ENCODE measurements at places on chromosomes 12 and 14.

DNA sequence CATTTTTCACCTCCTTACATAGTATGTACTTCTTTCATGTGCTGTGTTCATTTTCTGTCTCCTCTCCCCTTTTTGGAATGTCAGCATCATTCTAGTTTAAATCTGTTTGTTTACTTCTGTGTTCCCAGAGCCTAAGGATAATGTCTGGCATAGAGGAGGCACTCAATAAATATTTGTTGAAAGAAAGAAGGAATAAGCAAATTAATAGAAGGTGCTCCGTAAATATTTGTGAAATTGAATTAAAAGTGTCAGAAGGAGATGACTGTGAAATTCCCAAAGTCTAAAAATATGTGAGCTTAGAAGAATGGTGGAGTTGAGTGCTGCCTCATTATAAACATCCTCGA lies 3.3 kb upstream of the CDKN1B start:
- DNase-seq = no peak

- no peak for DNase-seq
These were observed 98.8 kb downstream of the BMP4 start for GRCh38 chr14:53857625-53858344.

DNA sequence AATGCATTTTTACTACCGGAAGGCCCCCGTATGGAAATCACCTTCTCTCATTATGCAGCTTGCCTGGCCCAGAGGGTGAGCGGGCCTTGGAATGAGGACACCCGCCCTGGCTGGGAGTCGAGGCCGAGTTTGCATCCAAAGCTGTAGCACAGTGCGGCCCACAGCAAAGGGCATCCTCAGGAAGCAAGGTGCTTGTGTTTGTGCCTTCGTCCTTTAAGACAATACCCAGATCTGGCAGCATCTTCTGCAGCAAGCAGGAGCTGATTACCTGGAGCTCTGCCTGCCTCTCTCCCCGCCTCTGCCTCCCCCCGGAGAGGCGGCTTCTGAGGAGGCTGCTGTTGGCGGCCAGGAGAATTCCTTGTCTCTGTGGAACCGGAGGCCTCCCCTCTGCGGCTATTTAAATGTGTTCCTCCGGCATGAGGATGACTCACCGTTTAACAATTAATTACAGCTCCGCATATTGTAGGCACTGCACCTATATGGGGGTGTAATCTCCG lies 145.3 kb downstream of the CACNA1C start:
- no peak for DNase-seq

- no peak for DNase-seq
These were observed 10.3 kb downstream of the MIS18BP1 start for GRCh38 chr14:45242706-45243105.

DNA sequence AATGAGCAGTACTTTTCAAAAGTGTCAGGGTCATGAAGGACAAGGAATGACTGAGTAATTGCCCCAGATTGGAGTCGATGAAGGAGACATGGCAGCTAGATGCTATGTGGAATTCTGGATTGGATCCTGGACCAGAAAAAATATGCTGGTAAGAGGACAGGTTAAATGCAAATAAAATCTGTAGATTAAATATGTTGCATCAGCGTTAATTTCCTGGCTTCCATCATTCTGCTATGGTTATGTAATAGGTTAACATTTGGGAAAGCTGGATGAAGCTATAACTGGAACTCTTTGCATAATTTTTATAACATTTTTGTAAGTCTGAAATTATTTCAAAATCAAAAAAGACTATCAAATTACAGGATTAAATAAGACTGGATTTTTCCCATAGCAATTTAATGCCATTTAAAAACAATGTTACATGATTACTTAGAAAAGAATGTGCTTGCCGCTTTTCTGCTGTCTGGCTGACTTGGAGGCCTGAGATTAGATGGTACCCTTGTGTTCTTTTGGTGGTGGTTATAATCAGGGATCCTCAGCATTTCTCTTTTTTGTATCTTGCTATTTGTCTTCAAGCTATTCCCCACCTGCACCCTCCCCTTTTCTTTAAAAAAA lies 65.1 kb downstream of the FBXW8 start:
- DNase-seq = no peak

GRCh38 chr14:58463147-58463546 lies 35.6 kb downstream of the KIAA0586 start:
- DNase-seq = no peak

- no peak for DNase-seq
These were observed 70.9 kb upstream of the PIWIL1 start for GRCh38 chr12:130266751-130267150.

DNA sequence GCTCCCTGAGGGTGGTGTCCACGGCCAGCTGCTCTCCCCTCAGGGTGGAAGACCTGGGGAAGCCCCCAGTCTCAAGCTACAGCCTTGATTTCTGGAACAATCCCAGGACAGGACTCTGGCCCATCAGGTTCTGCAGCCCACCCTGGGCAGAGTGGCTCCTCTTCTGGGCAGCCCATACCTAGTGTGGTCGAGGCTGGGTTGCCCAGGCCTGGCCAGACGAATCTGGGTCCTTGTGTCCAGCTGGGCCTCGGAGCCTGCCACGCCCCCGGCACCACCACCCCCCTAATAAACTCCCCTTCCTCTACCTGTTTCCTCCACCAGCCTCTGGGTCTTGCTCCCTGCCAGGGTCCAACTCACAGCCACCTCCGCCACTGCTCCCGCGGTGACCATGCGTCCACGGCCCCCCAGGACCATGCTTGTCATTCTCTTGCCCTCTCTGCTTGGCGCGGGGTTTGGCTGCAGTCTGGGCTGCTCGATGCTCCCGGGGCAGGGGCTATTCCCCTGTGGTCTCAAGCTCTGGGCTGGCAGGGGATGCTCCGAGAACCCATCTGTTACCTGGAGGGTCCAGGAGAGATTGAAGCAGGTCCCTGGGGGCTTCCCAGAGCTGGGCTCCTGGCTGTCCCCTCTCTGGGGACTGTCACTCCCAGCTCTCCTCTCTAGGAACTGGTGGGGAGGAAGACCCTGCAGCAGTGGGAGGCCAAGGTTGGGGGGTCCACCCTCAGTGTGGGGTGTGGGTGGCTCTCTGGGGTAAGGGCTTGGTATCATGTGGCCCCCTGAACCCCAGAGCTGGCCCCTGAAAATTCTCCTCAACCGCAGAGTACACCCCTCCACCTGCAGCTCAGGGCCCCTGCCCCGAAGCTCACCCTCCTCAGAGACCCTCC lies 8.7 kb upstream of the GPR132 start:
- DNase-seq = no peak

- DNase-seq = no peak
These were observed 1.1 kb upstream of the LRP1 start for GRCh38 chr12:57127101-57127725.

GRCh38 chr12:115194448-115194847 lies 510.5 kb upstream of the TBX3 start:
- DNase-seq = no peak

GRCh38 chr14:99346470-99347080 lies 74.6 kb upstream of the BCL11B start:
- DNase-seq = no peak

- no peak for DNase-seq
These were observed 439.0 kb upstream of the STXBP6 start for GRCh38 chr14:25488961-25489360.

- DNase-seq = no peak
These were observed 216.7 kb downstream of the ACSS3 start for GRCh38 chr12:81294325-81295190.

- DNase-seq = no peak
These were observed 28.8 kb upstream of the C12orf75 start for GRCh38 chr12:105301696-105302095.

DNA sequence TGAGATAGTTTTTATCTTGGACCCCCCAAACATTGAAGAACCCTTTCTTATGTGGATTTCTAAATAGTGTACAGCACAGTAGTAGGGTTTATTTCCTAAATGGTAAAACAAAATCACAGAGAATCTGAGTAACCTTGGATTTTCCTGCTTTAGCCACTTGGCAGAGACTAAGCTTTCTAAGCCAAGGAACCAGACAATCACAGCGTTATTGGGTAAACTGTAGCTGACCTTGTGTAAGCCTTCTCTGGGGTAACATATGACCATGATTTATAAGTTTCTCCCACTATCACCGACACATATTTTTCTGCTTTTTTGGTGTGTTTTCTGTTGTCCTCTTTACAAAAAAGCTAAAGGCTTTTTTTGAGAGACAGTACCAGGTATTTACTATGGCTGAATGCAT lies 136.3 kb upstream of the PZP start:
- DNase-seq = no peak

- no peak for DNase-seq
These were observed 16.0 kb upstream of the LRP6 start for GRCh38 chr12:12282761-12283425.

GRCh38 chr14:26959972-26960660 lies 362.3 kb upstream of the NOVA1 start:
- DNase-seq = no peak

DNA sequence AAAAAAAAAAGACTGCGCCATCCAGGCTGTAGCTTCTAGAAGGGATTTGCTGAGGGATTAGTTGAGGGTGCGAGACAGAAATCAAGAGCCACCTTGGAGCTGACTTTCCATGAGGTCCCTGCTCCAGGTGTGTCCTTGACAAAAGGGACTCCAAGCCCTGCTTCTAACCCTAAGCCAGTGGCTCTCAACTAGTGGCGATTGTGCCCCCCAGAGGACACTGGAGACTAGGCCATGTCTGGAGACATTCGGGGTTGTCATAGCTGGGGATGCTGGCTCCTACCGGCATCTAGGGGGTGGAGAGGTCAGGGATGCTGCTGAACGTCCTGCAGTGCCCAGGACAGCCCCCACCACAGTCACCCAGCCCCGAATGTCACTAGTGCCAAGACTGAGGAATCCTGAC lies 40.6 kb downstream of the SPRING1 start:
- DNase-seq = no peak

- DNase-seq = no peak
These were observed 67.1 kb downstream of the DUSP16 start for GRCh38 chr12:12495536-12495935.

Data from stimulated activated CD8-positive, alpha-beta memory T cell treated with anti-CD3 and anti-CD28 coated beads, Interleukin-7, amount 100 ng/mL, for 48 hours (primary cell).